ENCODE measurements at places on chromosomes 3 and 15.
A peak's percentile ranks its signal among the peaks of the same experiment; 100 is the strongest.

GRCh38 chr15:57708047-57708446 is 1.5 kb downstream of the POLR2M start:
- DNase-seq: no peak

GRCh38 chr3:143521803-143522202 is 326.5 kb downstream of the SLC9A9 start:
- no peak for DNase-seq

- peak; percentile 73 for DNase-seq
Measured at GRCh38 chr3:14440531-14441239, 38.3 kb downstream of the SLC6A6 start.

DNA sequence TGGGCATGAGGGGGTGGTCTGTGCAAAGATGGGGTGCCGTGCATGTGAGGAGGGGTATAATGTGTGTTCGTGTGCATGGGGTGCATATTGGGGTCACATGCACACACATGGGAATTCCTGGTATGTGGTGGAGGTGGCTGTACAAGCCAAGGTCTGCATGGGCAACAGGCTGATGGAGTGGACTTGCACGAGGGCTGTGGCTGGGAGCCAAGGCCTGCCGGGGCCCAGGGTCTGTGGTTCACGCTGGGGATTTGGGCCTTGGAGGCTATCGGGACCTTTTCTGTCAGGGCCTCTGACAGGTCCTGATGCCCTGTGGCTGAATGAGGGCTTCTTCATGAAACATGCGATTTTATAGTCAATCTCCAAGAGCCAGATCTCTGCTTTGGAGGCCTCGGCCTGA is 9.8 kb upstream of the PLXND1 start:
- DNase-seq: no peak
